Esophagus muscularis mucosa (tissue), 4 donors: ENCODE measurements at places on chromosomes 1 and 21. TPM values are rescaled to one million over a fixed set of nuclear protein-coding genes. Genes with fewer than 3 reads are reported as not detected.

The EPHA10 gene
- total RNA-seq: 0.83 TPM

The AIRE gene
- not detected for total RNA-seq

The CCDC190 gene
- total RNA-seq: not detected

GRCh38 chr1:67588178-67588855, 96.7 kb upstream of the GADD45A start:
- no peak overlapping the region for H3K4me3 ChIP-seq
- H3K36me3 ChIP-seq: no peaks in the 10 kb centered on the region
- H3K4me1 ChIP-seq: peaks cover 9% of the 10 kb centered on the region
- H3K27ac ChIP-seq: no peak overlapping the region

- peak overlapping the region; percentile 41 for H3K4me3 ChIP-seq
- no peak for DNase-seq
- H3K27me3 ChIP-seq: no peaks in the 10 kb centered on the region
- peak overlapping the region; percentile 16 for H3K27ac ChIP-seq
Observed at GRCh38 chr1:241531195-241532161, 700 bp upstream of the KMO start.

DNA sequence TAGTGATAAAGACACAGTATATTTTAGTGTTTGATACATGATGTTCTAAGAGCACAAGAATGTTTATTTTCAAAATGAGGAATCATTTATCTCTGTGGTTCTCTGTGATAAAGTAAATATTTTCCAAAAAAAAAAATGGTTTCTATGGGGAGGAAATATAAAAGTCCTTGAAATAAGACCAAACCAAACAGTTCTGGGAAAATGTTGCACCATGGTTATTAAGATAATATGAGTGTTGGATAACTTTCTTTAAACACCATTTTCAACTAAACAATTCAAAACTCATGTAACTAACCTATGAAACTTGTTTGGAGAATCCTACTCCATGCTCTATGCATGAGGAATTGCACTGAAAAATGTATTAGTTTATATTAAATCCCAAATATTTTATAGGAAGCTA, 184.6 kb downstream of the KCNT2 start:
- H3K27ac ChIP-seq: no peak overlapping the region
- no peak overlapping the region for H3K4me3 ChIP-seq
- no peak for DNase-seq
- no peaks in the 10 kb centered on the region for H3K36me3 ChIP-seq
- H3K4me1 ChIP-seq: peaks cover 38% of the 10 kb centered on the region

GRCh38 chr1:26858160-26858559, 4.8 kb upstream of the SFN start:
- no peaks in the 10 kb centered on the region for H3K27me3 ChIP-seq
- peaks cover 2% of the 10 kb centered on the region for H3K4me1 ChIP-seq
- no peaks in the 10 kb centered on the region for H3K36me3 ChIP-seq
- no peak overlapping the region for H3K27ac ChIP-seq
